ENCODE measurements at places on chromosomes 11 and 22.
A peak's percentile ranks its signal among the peaks of the same experiment; 100 is the strongest.

GRCh38 chr11:44760477-44760872 is 33.7 kb downstream of the TSPAN18 start:
- no peak for DNase-seq

- DNase-seq: no peak
Measured at GRCh38 chr11:115616971-115617370, 112.8 kb upstream of the CADM1 start.

- no peak for DNase-seq
Measured at GRCh38 chr11:70948855-70949531, 303.4 kb downstream of the SHANK2 start.

DNA sequence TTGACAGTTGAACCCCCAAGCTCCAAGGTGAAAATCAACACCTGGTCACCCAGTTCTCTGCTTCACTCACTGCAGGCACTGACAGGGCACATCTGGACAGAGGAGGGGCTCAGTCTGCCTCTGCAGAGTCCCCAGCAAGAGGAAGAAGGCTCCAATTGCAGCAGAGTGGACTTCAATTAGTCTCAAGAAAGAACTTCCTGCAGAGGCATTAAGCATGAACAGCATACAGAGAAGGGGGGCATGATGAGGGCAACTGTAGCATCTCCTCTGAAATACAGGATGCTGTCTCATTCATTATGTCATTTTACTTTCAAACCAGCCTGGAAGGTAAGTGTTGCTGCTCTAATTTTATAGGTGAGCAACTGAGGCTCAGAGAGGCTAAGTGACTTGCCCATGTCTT is 11.1 kb downstream of the GDPD5 start:
- DNase-seq: no peak

DNA sequence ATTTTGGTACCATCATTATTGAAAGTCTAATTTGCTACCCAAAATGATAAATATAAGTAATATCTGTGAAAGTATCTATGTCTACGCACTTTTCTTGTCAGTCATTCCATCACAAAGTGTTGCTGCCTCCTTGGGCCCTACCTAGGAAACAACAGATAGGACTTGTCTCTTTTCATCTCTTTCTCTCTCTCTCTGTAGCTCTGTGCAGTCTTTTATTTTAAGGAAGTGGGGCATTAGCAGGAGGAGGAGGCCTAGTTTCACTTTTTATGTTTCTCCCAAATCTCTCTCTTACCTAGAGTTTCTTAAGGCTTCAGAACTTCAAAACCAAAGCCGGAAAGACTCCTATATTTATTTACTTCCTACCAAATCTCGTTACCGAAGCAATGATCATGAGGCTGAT is 354.8 kb upstream of the LUZP2 start:
- DNase-seq: no peak

- DNase-seq: no peak
Measured at GRCh38 chr11:120147094-120147949, 9.4 kb upstream of the TRIM29 start.

GRCh38 chr11:617912-618682 is 2.3 kb upstream of the IRF7 start:
- DNase-seq: no peak

GRCh38 chr11:59659981-59660380 is 8.9 kb downstream of the PATL1 start:
- peak; percentile 26 for DNase-seq

GRCh38 chr11:71218789-71219499 is 33.4 kb downstream of the SHANK2 start:
- no peak for DNase-seq

GRCh38 chr22:48357196-48357595 is 1470.5 kb downstream of the BRD1 start:
- DNase-seq: no peak

GRCh38 chr11:93123351-93123898 is 74.4 kb downstream of the SLC36A4 start:
- no peak for DNase-seq

DNA sequence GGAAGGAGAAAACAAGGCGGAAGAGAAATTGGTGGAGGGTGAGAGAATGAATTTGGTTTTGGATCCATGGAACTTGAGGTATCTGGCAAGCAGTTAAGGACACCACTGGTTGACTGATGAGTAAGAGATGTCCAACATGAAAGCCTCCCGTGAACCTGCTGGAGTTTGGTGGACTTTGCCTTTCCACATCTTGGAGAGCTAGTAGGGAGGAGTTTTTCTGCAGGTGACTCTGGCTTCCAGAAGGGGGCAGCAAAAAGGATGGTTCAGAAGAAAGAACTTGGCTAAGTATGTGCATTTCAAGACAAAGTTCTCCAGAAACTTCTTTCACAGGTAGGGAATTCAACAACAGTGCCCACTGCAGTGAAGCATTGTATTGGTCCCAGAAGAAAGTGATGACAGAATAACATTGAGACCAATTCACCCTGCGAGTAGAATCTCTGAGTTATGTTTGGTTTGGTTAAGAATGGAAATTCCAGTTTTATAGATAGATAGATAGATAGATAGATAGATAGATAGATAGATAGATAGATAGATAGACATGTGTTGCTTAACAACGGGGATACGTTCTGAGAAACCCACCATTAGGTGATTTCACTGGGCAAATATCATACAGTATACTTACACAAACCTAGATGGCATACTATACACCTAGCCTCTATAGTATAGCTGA is 28.5 kb downstream of the DCDC1 start:
- DNase-seq: peak; percentile 9

DNA sequence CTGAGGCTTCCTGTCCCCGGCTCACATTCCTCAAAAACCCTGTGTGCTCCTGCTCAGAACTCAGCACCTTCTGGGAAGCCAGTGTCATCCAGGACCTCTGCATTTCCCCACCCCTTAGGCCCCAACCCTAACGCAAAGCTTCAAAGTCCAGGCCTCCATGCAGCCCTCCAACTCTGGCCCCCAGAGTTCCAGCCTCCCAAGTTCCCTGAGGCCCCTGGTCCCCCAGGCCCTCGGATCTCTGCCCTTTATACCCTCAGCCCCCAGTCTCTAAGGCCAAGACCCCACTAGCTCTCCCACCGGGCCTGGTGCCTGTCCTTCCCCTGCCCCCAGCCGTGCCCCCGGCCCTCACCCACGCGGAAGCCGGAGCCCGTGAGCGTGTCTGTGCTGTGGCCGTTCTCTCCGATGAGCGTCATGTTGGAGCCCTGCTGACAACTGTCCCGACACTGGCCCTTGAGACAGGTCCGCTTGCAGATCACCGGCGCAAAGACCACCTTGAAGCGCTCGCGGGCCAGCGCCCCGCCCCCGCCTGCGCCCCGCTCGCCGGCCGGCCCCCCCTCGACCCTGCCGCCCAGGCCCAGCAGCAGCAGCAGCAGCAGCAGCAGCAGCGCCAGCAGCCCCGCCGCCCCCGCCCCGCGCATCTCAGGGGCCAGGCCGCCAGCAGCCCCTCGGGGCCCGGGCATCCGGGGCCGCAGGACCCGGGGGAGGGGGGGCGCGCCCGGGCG is 718 bp downstream of the LTBP3 start:
- DNase-seq: no peak

GRCh38 chr11:45929486-45930030 is 7.1 kb downstream of the LARGE2 start:
- no peak for DNase-seq

DNA sequence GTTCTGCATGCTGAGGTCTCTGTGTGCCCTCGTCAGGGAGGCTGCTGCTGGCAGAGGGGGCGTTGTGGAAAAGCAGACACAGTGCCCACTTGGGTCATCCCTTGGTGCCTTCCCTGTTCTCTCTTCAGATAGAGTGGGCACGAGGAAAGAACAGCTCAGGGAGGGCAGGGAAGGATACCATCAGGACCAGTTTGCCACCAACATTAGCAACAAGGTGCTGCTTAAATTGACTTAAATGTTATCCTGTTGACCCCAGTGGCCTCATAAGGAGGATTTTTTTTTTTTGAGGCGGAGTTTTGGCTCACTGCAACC is 91.2 kb downstream of the BCR start:
- DNase-seq: no peak

DNA sequence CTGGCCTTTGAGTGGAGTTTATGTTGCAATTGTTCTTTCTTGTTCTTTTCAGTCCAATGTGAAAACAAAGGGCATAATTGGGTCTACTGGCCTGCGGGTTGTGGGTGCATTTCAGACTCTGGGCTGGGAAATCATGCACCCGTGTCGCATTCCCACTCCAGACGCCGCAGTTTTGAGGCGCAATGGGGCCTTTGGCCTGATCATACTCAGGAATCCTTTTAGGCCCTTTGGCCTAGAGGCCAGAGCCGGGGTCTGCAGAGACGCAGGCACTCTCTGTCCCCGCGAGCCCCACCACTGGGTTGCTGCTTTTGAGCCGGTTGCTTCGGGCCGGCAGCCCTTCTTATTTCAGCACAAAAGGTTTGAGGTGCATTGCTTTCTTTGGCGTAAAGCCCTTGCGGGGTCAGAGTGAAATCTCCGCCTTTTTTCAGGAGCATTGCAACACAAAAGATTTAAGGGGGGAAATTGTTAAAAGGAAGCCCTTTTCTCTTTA is 48.4 kb upstream of the DBX1 start:
- no peak for DNase-seq

- DNase-seq: no peak
Measured at GRCh38 chr22:24584871-24585411, 7.9 kb downstream of the LRRC75B start.

DNA sequence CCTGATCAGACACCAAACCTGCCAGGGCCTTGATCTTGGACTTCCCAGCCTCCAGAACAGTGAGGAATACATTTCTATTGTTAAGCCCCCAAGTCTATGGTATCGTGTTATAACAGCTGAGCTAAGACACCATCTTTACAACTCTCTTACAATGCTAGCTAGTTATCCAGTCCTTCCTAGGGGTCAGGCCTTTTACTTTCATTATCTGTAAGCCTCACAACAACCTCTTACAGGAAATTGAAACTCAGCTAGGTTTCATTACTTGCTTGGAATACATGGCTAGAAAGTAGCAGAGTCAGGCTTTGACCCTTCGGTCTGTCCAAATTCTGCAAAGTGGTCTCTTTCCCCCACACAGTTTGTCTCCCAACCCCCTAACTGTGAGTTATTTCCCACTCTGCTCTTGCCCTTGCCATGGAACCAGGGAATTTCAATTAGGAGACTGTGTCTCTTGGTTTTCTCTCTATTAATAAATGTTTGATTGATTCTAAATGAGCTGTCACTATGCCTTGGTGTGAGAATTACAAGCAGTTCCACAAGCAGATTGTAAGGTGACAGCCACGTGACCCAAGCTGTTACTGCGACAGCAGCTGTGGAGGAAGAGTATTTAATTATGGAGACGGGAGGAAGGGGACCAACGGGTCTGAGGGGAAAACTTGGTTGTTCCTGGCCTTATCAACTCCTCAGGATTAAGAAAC is 38.4 kb upstream of the CLMP start:
- no peak for DNase-seq

DNA sequence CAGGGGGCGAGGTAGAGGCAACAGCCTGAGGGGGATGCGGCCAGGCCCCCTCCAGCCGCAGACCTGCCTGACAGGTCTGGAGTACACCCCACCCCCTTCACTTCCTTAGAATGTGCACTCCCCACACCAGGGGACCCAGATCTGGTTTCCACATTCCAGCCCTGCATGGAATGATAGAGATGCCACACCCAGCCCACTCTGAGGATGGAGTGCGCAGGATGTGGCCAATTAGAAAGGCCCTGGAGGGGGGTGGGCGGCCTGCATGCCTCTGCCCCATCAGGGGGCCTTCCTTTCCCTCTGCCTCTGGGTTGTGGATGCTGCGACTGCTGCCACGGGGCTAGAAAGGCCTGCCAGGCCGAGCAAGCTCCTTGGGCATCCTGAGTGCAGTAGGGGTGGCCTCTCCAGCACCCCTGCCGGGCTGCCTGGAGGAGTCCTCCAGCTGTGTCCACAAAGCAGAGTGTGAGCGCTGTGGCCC is 28.2 kb upstream of the MGAT3 start:
- DNase-seq: no peak

GRCh38 chr11:27717801-27718229 is 17.6 kb upstream of the BDNF start:
- DNase-seq: no peak

DNA sequence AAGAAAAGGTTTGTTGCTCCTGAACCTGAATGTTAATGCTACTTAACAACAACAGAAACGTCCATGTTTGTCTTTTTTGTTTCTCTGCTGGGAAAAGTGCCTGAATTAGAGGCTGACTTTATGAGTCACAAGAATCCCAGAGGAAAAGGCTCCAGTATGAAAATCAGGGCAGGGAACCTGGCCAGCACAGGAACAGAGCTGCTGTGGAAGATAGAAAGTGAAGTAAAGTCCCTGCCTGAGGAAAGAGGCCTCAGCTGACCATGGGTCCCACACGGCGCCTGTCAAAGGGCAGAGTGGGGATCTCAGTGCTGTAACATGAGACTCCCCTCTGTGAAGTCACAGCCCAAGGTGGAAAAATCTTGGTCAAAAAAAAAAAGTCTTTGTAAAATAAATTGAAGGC is 632.3 kb upstream of the CCDC90B start:
- no peak for DNase-seq

- DNase-seq: no peak
Measured at GRCh38 chr11:116193321-116194131, 579.3 kb downstream of the BUD13 start.

DNA sequence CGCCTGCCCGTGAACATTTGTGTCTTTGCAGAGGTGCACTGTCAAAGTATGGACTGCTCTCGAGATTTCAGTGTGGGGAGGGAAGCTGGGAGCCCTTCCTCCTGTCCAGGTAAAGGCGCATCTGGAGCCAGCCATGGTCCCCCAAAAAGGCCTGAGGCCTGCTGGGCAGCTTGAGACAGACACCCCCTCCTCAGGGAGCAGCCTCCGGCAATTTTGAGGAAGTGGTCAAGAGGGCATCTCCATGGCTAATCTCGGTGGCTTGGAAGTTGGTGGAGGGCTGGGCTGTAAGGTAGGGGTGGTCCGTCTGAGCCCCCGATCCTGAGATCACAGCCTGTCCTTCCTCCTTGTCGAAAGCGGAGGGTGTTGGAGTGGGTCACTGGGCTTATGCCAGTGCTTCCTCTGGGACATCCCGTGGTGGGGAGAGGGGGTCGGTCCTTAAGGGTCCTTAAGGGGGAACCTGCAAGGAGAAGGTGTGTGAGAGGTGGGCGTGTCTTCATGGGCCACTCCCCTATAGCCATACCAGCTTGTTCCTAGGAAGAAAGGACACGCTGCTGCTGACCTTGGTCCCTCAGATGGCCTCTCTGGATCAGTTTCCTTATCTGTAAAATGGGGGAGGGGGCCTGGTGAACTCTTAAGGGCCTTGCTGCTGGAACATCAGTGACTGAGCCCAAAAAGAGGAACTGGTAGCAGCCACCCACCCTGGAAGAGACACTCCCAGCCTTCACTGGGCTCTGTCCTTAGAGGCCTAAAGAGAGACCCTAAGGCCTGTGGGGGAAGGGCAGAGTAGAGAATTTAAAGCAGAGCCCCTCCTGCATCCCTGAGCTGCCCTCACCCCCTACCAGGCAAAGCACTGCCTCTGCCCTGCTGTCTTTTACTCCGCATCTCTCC is 2.6 kb downstream of the KCNC1 start:
- no peak for DNase-seq

DNA sequence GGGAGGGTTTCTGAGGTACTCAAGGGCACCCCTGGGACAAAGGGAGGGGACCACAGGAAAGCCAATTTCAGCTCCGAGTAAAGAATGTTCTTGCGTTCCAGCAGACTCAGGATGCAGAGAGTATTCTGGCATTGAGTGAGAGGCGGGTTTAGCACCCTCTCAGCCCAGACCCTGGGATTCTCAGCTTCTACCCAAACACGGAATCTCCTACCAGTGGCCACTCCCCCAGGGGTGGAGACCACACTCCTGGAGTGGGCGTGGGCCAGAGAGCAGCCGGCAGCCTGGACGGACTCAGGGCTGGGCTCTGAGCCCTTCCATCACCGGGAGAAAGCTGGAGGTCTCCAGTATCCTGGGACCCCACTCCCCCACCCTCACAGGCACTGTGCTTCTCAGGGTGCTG is 26.1 kb upstream of the TTLL12 start:
- DNase-seq: no peak
